ENCODE measurements at places on chromosomes 4 and X.

DNA sequence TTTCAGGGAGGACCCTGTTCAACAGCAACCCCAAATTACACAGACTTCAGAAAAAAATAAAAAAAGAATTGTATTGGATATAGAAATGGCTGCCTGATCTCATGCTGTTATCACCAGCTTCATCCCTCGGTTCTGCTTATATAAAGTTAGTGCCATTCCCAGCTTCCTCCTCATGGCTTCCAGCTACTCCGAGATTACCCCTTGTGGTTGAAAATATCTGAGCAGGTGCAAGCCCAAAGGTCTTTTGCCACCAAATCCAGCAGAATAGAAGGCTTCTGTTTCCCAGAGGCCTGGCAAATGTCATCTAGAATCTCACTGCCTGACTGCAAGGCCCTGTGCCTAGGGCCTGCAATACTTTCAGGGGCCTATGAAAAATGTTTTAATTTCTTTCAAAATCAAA lies 13.8 kb upstream of the HPGDS start:
- no peak for DNase-seq

DNA sequence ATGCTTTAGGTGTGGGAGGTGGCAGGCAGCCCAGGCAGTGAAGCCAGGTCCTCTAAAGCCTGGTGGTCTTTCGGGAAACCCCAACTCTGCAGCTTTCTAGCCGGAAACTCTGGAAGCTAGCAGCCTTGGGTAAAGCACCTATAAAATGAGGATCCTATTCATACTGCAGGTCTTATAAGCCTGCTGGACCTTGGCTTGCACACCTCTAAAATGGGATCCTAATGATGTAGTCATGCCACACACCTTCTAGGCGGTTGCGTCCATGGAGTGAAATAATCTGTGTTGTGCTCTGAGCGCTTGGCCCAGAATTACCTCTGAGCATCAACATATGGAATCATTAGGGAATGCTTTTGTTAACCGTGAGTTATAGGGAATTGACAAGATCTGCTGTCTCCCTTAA lies 36.0 kb upstream of the STS start:
- DNase-seq: no peak

GRCh38 chr4:11328401-11328800 lies 100.3 kb downstream of the HS3ST1 start:
- DNase-seq: no peak

- no peak for DNase-seq
These were observed 44.5 kb upstream of the WDR1 start for GRCh38 chr4:10161146-10161545.

DNA sequence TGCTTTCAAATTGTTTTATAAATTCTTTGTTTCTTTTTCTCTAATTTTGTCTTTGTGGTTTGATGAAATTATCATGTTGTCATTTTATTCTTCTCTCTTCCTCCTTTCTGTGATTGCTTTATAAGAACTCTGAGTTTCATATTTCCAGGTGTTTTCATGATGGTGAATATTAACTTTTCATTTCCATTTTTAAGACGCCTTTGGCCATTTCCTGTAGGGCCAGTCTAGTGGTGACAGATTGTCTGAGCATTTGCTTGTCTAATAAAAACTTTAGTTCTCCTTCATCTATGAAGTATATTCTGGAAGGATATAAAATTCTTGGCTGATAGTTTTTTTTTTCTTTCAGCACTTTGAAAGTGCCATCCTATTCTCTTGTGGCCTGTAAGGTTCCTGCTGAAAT lies 128.1 kb downstream of the FAM13A start:
- no peak for DNase-seq

DNA sequence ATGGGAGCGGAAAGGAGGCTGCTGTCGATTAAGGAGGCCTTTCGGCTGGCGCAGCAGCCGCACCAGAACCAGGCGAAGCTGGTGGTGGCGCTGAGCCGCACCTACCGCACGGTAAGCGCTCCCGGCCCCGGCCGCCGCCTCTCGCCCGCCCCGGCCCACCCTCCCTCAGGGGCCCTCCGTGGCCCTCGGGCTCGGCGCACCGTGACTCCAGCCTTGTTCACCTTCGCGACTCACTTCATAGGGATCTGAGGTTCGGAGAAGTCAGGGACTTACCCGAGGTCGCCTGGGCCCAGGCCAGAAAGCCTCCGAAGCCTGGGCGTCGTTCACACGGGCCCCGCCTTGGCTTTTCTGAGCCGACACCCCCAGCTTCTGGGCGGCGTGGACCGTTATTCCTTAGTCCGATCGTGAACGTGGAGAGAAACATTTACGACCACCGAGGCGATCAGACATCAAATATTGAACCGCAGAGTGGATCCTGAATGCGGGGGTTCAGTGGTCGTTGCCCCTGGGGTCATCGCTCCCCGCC lies 362 bp downstream of the NCAPG start:
- peak; percentile 23 for DNase-seq

GRCh38 chrX:70088751-70089150 lies 26.5 kb downstream of the OTUD6A start:
- DNase-seq: no peak

GRCh38 chrX:44036336-44036735 lies 63.1 kb upstream of the NDP start:
- DNase-seq: no peak

DNA sequence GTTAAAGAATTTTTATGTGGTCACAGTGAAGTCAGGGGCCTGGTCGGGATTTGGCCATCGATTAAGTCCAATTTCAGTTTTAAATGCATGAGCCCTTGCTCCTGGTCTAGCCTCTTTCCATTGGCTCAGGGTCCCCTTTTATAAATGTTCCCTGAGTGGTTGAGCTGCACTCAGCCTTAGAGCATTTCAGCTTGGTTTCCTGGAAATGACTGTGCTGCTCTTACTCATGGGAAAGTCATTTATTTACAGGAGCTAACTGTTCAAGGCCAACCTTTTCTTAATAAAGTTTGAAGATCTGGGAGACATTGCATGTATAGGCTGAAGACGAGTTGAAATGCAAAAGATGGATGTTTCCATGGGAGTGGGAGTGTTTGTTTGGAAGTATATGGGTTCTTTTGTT lies 98.8 kb upstream of the CLNK start:
- DNase-seq: no peak

All from stimulated activated CD4-positive, alpha-beta T cell treated with anti-CD3 and anti-CD28 coated beads, Interleukin-2, amount 100 ng/mL, for 48 hours (primary cell).